ENCODE measurements at places on chromosomes 6 and 20.

- no peak for DNase-seq
Observed at GRCh38 chr6:56292505-56293181, 45.3 kb upstream of the COL21A1 start.

- DNase-seq: no peak
Observed at GRCh38 chr6:680666-681340, 12.1 kb downstream of the EXOC2 start.

- no peak for DNase-seq
Observed at GRCh38 chr6:20223141-20223540, 10.9 kb upstream of the MBOAT1 start.

DNA sequence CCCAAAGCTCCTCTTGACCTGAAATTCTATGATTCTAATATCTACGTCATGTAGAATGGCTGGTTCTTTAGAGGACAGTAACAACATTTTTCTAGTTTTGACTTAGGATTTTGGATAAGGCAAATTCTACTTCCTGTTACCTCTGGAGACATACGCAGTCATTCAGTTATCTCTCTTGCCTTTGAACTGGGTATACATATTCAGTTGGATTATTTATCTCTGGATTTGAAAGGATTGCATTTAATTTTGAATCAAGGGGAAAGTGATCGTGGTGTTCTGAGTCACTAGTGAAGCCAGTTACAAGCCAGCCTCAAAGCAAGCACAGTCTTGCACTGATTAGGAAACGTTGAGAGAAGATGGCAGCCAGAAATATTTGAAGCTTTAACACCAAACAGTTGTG is 35.3 kb upstream of the BCAS1 start:
- DNase-seq: no peak

- no peak for DNase-seq
Observed at GRCh38 chr20:33673114-33673409, 1.2 kb downstream of the NECAB3 start.

GRCh38 chr6:156774863-156775405 is 2.2 kb upstream of the ARID1B start:
- no peak for DNase-seq

DNA sequence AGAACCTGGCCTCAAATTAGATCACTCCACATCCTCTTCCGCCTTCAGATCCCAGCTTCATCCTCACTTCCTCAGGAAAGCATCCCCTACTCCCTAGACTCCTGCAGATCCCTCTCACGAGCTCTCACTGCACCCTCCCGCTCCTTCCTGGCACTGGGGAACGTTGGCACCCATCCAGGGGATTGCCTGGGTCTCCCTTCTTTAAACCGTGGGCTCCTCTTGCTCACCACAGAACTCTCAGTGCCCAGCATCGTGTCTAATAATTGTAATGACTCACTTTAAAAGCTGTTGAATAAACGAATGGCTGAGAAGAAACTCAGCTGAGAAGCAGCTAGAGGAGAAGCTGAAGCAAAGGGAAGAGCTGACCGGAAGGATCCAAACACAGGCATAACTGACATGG is 20.4 kb downstream of the ZC3H12D start:
- DNase-seq: no peak

DNA sequence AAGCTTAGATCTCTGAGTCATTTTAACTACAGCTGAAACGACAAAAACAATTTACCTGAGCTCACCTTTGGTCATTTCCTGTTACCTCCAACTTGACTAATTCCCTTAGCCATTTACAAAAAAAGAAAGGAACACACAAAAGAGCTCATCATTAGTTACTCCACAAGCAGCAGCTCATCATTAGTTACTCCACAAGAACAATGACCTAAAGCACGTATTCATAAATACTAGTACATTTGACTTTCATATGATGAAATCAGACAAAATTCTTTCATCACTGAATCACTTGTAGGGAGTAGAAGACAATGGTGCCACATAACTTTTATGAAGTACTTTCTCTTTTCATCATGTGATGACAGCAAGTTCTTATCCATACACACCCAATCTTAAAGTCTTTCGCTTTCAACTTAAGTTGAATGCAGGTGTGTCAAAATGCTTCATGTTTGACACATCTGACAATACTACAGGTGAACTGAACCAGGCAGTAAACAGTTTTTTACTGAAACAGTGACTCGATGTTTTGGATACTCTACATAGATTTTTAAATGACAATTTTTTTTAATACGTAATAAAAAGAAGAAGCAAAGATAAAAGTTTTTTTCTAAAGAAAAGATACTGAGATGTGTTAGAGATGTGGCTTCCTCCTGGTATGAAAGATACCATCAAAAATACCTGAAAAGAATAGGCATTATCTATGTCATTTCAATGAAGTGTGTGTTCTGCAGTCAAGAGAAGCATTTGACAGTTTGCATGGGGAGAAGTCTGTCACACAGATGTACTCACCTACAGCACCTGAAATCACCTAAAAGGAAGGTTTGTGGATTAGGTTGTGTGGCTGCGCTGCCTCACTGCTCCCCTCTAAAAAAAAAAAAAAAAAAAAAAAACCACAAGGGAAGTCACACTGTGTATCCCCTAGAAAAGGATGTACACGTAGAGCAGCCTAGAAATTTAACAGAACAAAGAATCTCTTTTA is 109.1 kb downstream of the PRDM1 start:
- peak; percentile 34 for DNase-seq

DNA sequence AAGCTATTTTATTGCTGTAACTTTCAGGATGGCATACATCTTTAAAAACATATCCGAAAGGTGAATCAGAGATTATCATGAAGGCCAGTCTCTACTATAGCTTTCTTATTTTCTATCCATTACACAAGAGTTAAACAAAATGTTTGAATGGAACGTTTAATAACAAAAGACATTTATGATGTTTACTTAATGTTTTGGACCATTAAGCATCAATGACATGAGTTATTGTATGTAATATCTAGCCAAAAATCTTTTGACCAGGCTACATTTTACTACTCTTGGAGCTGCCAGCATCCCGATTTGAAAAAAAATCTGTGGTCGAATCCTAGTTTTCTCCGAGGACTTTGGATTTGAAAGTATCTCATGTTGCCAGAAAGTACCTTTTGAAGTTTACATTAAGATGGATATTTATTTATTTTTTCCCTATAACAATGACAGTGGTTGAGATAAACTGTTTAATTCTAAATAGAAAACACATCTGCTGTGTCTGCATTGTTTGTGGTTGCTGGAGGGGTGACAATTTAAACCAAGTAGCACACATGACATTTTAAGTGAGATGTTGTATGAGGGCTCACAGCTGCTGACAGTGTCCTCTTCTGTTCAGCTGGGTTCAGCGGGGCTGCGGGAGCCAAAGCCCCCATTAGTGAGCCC is 293.7 kb upstream of the TCF21 start:
- no peak for DNase-seq

GRCh38 chr6:128493877-128494276 is 26.5 kb downstream of the PTPRK start:
- no peak for DNase-seq

DNA sequence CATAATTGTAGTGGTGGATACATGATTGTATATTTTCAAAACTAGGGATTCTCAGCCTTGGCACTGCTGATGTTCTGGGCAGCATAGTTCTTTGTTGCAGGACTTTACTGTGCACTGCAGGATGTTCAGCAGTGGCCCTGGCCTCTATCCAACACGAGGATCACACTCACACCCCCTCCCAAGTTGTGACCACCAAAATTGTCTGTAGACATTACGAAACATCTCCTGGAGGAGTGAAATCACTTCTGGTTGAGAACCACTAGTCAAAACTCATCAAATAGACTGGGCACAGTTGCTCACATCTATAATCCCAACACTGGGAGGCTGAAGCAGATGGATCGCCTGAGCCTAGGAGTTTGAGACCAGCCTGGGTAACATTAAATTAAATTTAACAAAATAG is 123.1 kb upstream of the CDYL start:
- DNase-seq: no peak

DNA sequence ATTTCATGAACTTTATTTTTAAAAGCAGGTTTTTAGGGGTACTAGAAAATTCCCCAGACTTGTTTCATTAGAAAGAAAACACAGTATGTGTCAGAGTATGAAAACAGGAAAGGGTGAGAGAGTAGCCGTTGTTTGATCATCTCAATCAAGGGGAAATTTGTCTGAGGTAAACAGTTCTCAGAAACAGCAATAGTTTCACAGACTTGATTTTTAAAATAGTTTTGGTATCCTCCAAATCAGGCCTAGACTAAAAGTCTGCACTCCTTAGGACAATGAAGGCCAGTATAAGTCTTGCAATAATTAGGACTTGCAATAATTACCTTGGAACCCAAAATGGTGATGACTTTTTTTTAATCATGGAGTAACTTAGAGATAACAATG is 176.6 kb upstream of the TAB2 start:
- no peak for DNase-seq

DNA sequence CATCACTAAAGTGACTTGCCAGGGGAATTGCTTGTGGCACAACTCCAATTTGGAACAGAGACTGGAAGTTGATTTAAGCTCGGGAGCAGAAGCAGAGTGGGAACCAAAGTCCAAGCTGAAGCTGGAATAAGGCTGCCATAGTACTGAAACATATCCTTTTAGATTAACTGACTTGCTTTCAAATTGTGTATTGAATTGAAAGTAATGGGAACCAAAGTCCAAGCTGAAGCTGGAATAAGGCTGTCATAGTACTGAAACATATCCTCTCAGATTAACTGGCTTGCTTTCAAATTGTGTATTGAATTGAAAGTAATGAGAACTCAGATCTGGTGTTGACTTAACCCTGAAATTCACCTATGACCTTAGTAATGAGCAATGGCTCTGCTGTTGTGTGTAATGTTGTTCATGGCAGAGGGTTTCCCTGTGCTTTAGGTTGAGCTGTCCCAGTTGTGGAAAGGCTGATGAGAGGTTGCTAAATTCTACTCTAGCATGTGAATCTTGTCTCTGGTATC is 40.2 kb downstream of the CENPW start:
- DNase-seq: no peak
